Activated naive CD4-positive, alpha-beta T cell treated with anti-CD3 and anti-CD28 coated beads, Interleukin-2, amount 10 ng/mL, durations not matched to agents 7 days and 5 days (primary cell): ENCODE measurements at places on chromosomes 16 and 17.

- DNase-seq = no peak
Observed at GRCh38 chr17:39777534-39778365, 40.0 kb downstream of the GRB7 start.

DNA sequence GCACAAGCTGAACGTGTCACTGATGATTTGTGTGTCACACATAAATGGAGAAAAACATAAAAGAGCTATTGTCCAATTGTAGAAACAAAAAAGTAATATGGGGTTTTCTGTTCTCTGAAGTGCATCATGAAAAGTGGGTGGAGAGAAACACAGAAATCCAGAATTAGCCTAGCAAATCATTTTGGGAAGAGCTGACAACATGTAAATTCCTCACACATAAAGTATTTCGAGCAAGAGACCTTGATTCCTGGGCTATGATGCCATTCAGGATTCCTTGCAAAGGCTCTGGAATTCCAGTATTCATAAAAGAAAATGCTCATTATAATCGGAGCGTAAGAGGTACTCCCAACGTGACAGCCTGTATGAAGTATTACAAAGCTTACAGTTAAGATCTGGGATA, 1.1 kb downstream of the DCUN1D3 start:
- no peak for DNase-seq

DNA sequence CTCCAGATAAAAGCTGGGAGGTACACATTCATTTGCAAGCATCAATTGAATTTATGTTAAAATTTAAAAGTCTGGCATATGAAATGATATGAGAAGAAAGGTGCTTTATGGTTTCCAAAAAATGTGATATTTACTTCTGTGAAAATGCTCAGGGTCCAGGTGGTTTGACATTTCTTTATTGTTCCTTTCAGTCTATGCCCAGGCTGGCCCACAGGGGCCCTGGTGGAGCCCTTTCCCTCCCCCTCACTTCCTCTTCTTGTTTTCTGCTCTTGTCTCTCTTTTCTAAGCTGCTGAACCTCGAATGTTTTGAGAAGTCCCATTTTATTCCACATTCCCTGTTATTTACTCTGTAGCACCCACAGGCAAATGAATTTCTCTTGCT, 127.8 kb downstream of the HS3ST3B1 start:
- DNase-seq = peak; percentile 51

DNA sequence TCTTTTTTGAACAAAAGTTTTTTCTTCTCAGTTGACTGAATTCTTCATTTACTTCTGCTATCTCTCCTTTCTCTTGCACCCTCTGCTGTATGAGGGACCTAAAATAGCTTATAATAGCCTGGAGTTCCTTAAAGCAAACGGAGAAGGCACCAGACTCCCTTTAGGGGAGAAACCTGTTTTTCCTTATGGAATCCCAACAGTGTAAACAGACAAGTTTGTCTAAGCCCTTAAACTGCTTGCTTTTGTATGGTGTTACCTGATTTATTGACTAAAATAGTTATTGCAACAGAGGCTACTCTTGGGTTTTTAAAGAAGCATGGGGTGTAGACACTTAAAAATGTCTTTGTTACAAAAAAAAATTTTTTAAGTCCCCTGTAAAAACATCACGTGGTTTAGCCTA, 12.9 kb upstream of the TRIM25 start:
- no peak for DNase-seq

DNA sequence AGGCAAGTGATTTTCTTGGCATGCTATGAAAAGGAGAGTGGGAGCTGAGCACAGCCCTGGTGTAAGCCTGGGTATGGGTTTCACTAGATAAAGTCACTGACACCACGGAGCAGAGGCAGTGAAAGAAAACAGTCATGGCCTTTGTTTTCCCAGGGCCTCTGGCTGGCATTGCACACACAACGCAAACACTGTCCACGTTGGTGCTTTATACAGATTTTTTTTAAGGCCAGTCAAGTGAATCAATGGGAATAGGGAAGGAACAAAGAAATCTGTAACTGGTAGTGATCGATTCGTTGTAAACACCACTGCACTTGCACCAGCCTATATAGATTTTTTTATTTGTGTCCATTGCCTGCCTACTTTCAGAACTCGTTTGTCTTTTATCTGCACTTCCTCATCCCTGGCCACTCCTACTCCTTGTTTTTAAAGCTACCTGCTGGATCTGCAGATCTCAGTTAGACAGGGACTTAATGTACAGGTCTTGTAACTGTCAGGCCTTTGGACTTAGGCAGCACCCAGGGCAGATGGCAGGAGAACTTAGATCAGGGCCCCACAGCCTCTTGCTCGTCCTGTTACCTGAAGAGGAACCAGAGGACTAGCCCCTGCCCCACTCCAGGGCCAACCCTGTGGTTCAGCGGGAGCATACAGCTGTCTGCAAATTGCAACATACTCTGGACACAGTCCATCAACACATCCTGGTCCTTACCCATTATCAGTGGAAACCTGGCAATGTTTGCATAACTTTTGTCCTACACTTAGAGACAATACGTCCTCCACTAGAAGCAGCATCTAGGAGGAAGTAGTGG, 10.6 kb upstream of the TMIGD1 start:
- DNase-seq = no peak

- no peak for DNase-seq
Observed at GRCh38 chr17:80774146-80774545, 217.5 kb upstream of the CHMP6 start.

- DNase-seq = no peak
Observed at GRCh38 chr17:59778996-59779395, 71.5 kb downstream of the VMP1 start.
